ENCODE measurements at places on chromosomes 6 and 20. TPM values are rescaled to one million over a fixed set of nuclear protein-coding genes. Genes with fewer than 3 reads are reported as not detected.

DNA sequence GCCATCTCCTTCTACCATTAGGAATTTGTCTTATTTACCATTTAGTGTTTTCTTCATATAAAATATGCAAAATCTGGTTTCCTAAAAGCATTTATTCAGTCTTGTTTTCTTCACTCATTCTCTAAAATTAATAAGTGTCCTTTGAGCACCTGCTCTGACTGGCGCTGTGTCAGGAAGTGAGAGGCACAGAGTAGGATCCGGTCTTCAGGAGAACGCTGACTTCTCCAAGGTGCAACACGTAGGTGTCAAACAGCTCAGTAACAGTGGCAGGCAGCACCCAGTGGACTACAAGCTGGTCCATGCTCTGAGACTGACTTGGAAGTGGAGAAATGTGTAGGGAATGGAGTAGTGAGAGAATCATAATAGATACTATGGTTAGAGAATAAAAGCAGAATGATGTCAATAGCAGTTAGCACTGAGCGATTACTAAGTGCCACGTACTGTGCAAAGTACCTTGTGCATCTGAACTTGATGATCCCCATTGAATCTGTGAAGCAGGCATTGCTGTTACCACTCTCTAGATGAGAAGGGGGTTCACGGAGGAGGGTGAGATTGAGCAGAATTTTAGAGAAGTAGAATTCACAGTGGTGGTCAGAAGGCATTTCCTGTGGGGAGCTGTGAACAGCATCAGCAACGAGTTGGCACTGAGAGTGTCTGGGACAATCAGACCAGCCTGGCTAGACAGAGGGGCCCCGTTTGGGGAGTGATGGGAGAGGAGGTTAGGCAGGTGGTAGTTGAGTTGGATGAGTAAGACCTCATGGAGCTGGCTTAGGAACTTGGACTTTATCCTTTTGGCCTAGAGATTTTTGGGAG, 569.8 kb downstream of the QKI start:
- H3K27me3 ChIP-seq: peaks cover 10% of the 10 kb centered on the region
- H3K4me1 ChIP-seq: peaks cover 10% of the 10 kb centered on the region
- no peak overlapping the region for H3K4me3 ChIP-seq
- no peaks in the 10 kb centered on the region for H3K36me3 ChIP-seq
- peak overlapping the region; percentile 1 for H3K27ac ChIP-seq
- DNase-seq: no peak

GRCh38 chr6:111741177-111741952, 131.9 kb downstream of the FYN start:
- H3K27ac ChIP-seq: peak overlapping the region; percentile 24
- peak overlapping the region; percentile 41 for H3K4me3 ChIP-seq
- no peaks in the 10 kb centered on the region for H3K36me3 ChIP-seq
- no peaks in the 10 kb centered on the region for H3K27me3 ChIP-seq
- DNase-seq: no peak

DNA sequence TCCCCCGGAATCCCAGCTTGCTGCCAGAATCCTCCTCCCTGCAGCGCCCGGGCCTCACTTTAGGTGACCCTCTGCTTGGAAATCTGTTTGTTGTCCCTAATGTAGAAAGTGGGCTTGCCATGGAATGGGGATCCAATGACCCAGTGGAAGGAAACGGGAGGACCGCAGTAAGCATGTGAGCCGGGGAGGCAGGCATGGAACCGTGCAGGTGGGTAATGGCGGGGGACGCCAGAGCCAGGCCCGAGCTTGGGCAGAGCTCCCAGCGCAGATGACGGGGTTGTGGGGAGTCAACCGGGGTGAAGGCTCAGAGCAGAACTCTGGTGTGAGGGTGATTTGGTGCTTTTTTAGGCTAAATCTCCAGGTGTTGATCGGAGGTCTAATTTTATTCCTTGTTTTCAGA, 188.3 kb downstream of the QKI start:
- DNase-seq: no peak
- H3K27ac ChIP-seq: no peak overlapping the region
- H3K4me1 ChIP-seq: peaks cover 7% of the 10 kb centered on the region
- no peaks in the 10 kb centered on the region for H3K36me3 ChIP-seq
- H3K27me3 ChIP-seq: peaks cover 10% of the 10 kb centered on the region

DNA sequence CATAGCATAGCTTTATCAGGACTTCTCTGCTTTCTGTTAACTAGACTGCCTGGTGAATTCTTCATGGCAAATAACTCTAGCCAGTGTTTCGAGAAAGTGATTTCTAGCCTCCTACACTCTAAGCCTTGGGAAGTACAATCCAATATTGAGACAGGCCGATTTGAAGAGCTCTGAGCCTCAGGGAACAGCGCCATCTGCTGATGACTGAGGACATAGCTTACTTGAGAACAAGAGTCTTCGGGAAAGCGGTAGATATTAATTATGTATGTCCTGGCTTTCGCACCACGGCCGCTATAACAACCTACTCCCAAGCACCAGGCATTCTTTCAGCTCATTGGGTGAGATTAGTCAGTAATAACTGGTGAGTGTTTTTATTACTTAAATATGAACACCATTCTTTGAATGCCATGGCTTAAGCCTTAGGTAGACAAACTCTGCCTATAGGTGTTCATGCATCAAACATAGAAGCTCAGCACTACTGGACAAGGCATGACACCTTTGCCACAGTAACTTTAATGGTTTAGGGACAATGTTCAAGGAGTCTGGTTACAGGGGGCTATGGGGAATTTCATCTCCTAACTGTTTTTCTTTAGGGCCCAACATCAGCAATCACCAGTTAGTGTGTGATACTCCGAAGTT, 518.6 kb downstream of the BMP2 start:
- H3K4me1 ChIP-seq: no peaks in the 10 kb centered on the region
- no peak overlapping the region for H3K27ac ChIP-seq
- DNase-seq: no peak
- peaks cover 2% of the 10 kb centered on the region for H3K27me3 ChIP-seq
- H3K4me3 ChIP-seq: no peak overlapping the region
- H3K36me3 ChIP-seq: no peaks in the 10 kb centered on the region

- H3K4me1 ChIP-seq: peaks cover 16% of the 10 kb centered on the region
- no peak overlapping the region for H3K4me3 ChIP-seq
- H3K36me3 ChIP-seq: peaks cover 10% of the 10 kb centered on the region
- H3K27me3 ChIP-seq: no peaks in the 10 kb centered on the region
- DNase-seq: no peak
Observed at GRCh38 chr6:20722455-20722854, 188.2 kb downstream of the CDKAL1 start.

GRCh38 chr6:131893198-131893597, 58.0 kb downstream of the CCN2 start:
- no peak for DNase-seq
- no peak overlapping the region for H3K4me3 ChIP-seq
- no peaks in the 10 kb centered on the region for H3K4me1 ChIP-seq
- H3K36me3 ChIP-seq: no peaks in the 10 kb centered on the region

GRCh38 chr6:158703837-158704822, 54.3 kb downstream of the SYTL3 start:
- peaks cover 15% of the 10 kb centered on the region for H3K4me1 ChIP-seq
- peaks cover 4% of the 10 kb centered on the region for H3K36me3 ChIP-seq
- peak overlapping the region; percentile 88 for H3K4me3 ChIP-seq
- H3K27me3 ChIP-seq: no peaks in the 10 kb centered on the region
- DNase-seq: peak; percentile 60

- H3K4me3 ChIP-seq: no peak overlapping the region
- DNase-seq: no peak
- no peaks in the 10 kb centered on the region for H3K36me3 ChIP-seq
- H3K27me3 ChIP-seq: peaks cover 3% of the 10 kb centered on the region
Observed at GRCh38 chr20:19802492-19803158, 44.6 kb downstream of the RIN2 start.

DNA sequence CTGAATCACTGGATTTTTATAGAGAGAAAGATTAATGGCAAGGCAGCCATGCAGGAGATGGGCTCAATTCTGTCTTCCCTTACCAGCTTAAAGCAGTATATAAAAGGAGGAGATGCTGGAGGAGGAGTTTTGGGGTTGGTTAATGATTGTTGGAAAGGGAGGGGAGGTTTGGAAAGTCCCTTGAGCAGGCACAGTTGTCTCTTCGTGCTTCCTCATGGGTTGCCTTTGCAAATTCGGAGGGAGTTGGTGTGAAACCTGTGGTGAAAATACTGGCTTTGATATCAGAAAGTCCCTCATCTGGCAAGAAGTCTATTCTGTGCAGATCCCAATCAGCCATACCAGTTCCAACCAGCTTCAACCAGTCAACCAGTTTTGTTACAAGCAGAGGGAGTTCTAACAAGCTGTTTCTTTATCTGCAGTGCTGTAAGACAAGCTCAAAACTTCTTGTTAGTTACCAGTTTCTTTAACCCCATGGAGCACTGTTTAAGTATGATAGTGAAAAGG, 107.0 kb downstream of the HIVEP1 start:
- DNase-seq: peak; percentile 20
- no peaks in the 10 kb centered on the region for H3K27me3 ChIP-seq
- H3K27ac ChIP-seq: peak overlapping the region; percentile 15
- H3K4me3 ChIP-seq: no peak overlapping the region

DNA sequence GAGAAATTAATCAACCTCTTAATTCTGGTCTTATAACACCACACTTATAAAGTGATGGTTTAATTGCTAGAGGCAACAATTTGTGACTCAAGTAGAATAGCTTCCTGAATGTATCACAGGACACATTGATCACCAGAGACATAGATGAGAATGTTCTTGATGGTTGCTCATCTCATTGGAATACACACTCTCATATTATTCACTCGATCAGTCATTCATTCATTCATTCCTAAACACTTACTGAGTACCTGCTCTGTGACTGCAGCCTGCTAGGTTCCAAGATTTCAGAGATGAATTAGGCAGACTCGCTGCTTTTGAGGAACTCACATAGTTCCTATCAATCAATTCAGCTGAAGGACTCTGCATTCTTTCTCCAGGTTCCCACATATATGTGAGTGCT, 365.1 kb upstream of the SOX4 start:
- no peak overlapping the region for H3K4me3 ChIP-seq
- H3K27ac ChIP-seq: no peak overlapping the region
- H3K36me3 ChIP-seq: peaks cover 61% of the 10 kb centered on the region
- no peaks in the 10 kb centered on the region for H3K4me1 ChIP-seq
- DNase-seq: no peak
- H3K27me3 ChIP-seq: no peaks in the 10 kb centered on the region

DNA sequence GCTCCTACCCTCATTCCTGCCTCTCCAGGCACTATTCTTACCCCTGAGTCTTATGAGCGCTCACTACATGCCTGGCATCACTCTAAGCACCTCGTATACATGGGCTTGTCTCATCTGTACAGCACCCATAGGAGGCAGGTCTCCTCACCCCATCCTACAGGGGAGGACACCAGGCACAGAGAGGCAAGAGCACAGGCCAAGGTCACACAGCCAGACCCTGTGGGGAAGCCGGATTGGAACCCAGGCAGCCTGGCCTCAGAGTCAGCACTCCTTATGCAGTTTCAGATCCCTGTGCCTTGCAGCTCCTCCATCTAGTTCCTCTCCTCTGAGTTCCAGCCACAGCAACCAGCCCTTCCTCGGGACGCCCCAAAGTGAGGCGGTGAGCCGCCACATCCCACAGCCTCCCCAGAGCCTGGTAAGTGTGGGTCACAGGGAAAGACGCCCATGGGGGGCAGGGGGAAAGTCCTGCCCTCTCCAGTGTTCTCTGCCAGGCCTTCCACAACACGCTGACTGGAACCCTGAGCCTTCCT, 103.3 kb downstream of the NFATC2 start:
- no peak overlapping the region for H3K4me3 ChIP-seq
- H3K27me3 ChIP-seq: no peaks in the 10 kb centered on the region
- peak overlapping the region; percentile 40 for H3K27ac ChIP-seq
- no peak for DNase-seq

GRCh38 chr6:42185597-42185996, 9.2 kb downstream of the GUCA1B start:
- H3K4me1 ChIP-seq: no peaks in the 10 kb centered on the region
- H3K27me3 ChIP-seq: no peaks in the 10 kb centered on the region
- H3K27ac ChIP-seq: no peak overlapping the region
- DNase-seq: no peak

- no peaks in the 10 kb centered on the region for H3K36me3 ChIP-seq
- H3K4me3 ChIP-seq: no peak overlapping the region
- peaks cover 36% of the 10 kb centered on the region for H3K4me1 ChIP-seq
- no peak for DNase-seq
- no peak overlapping the region for H3K27ac ChIP-seq
Observed at GRCh38 chr6:30350524-30350923, 5.6 kb downstream of the RPP21 start.

- no peak overlapping the region for H3K27ac ChIP-seq
- no peak for DNase-seq
- peaks cover 23% of the 10 kb centered on the region for H3K4me1 ChIP-seq
Observed at GRCh38 chr6:167825332-167826229, 1.1 kb upstream of the AFDN start.

- H3K27me3 ChIP-seq: no peaks in the 10 kb centered on the region
- DNase-seq: no peak
- peaks cover 4% of the 10 kb centered on the region for H3K36me3 ChIP-seq
- H3K4me3 ChIP-seq: no peak overlapping the region
Observed at GRCh38 chr20:50737352-50737751, 6.0 kb downstream of the PARD6B start.

- no peak for DNase-seq
- H3K27me3 ChIP-seq: peaks cover 51% of the 10 kb centered on the region
- no peaks in the 10 kb centered on the region for H3K36me3 ChIP-seq
- H3K27ac ChIP-seq: no peak overlapping the region
- peaks cover 25% of the 10 kb centered on the region for H3K4me1 ChIP-seq
Observed at GRCh38 chr6:151286214-151286613, 46.4 kb downstream of the AKAP12 start.

DNA sequence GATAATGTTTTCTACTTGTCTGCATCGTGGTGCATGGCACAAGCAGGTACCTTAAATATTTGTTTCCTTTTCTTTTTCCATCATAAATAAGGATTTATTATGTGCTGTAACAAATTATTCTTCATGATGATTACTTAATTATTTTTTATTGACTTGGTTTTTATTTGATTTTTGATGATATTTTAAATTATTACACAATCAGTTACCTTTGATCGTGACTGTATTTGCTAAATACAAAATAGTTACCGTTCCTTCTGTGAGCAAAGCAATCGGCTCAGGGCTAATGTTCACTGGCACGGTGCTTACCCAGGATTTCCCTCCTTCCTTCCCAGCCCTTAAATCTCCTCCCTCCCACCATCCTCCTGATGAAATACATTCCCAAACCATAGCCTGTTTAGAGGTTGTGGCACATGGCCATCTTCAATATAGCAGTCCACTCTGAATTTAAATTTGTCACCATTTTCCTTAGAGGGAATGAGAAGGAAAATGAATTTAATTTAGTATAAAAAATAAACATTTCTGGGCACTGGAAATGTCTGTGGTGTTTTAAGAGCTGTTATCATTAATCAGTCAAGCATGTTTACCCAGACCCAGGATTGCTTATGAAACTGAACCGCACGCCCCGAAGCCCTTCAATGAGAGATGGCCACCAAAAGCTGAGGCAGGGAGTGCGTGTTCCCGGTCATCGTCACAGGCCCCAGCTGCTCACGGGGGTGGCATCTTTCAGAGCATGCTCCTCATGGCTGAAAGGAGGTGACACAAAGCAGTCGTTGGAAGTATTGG, 23.0 kb upstream of the EXOC2 start:
- no peak overlapping the region for H3K4me3 ChIP-seq
- no peak overlapping the region for H3K27ac ChIP-seq
- no peaks in the 10 kb centered on the region for H3K36me3 ChIP-seq
- H3K27me3 ChIP-seq: no peaks in the 10 kb centered on the region
- peaks cover 7% of the 10 kb centered on the region for H3K4me1 ChIP-seq

The CD93 gene
- 0.10 TPM for total RNA-seq

The TRAPPC3L gene
- total RNA-seq: not detected

The WFDC12 gene
- not detected for total RNA-seq

The RWDD2A gene
- total RNA-seq: 5.1 TPM

The POM121L2 gene
- not detected for total RNA-seq

The CBLN4 gene
- not detected for total RNA-seq

The ELOVL4 gene
- 1.8 TPM for total RNA-seq

Measured in naive thymus-derived CD8-positive, alpha-beta T cell (primary cell).